ENCODE measurements at places on chromosomes 16 and 17.

- no peak for DNase-seq
These were observed 131.5 kb upstream of the TNRC6C start for GRCh38 chr17:77827039-77827438.

- no peak for DNase-seq
These were observed 54.6 kb upstream of the ACSF3 start for GRCh38 chr16:89038811-89039735.

DNA sequence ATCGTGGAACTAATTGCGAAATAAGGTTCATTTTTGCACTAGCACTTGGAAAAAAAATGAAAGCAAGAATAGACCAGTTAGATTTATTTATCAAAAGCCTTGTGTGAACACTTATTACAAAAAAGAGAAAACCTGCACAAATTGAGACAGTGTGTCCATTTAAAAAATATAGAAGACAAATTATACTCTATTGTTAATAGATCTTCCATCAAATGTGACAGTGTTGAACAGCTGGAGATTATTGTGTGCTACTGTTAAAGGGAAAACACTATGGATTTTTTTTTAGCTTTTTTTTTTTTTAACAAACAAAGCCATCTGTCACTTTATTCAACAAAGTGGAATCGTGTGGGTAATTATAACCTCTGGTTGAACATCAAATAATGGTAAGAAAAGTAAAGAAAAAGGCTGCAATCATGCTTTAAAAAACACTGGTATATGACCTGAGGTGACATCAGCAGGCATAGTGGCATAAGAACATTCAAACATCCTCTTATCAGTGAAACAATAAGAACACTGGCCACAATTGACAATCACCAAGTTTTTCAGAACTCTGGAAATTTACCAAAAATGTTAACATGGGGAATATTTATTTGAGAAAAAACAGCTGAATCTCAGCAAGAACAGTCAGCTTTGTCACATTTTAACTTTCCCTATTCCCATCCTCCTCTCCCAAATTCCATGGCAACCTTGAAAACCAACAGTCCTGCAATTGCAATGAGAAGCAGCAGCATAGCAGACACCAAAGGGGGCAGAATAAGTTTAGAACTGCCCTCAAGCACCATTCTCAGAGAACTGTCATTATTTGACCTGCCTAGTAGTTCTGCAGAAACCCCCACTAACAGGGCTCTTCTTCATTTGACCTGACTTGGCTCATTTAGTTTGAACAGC lies 442.3 kb upstream of the MON1B start:
- DNase-seq, result no peak

- DNase-seq, result peak; percentile 61
These were observed 13.0 kb downstream of the SARM1 start for GRCh38 chr17:28384281-28385036.

DNA sequence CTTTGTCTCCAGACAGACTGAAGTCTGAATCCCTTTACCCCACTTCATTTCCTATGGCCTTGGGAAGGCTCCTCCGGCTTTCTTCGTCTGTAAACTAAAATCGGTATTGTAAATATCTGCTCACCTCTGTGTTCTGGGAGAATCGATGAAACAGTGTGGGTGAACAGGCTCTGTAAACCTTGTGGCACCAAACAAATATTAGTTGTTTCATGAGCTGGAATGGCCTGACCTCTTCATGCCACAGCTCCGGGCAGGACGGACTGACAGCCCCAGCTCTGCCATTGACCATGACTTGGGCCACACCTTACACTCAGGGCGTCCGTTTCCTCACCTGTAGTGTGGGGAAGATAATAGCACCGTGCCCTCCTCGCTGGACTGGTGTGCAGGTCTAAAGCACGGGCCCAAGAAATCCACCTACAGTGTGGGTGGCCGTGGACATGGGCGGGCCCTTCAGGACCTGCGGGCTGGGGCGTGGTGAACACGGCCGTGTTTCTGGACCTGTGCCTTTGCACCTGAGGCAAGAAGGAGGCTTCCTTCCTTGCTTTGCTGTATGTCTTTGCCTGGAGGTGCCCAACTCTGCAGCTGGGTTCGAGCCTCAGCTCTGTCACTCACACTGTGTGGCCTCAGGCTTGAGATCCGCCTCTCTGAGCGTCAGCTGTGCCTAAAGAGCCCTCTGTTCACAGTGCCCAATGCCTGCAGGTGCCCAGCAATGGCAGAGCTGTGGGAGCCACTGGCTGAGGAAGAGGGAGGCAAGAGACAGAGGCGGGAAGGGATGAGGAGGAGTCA lies 6.1 kb upstream of the OSGIN1 start:
- DNase-seq, result no peak

GRCh38 chr17:76726231-76726775 lies at the start of gene JMJD6:
JMJD6 (minus strand) TSS chr17:76726606; CDS start chr17:76726475, 131 bp downstream.
- peak; percentile 97 for DNase-seq

Measured in CD4-positive, alpha-beta T cell treated with Interleukin-10 for 1 hour (primary cell).